NCI-H2107 (cell line): ENCODE measurements at places on chromosomes 1 and 21.

GRCh38 chr1:208098773-208099172 lies 145.4 kb downstream of the PLXNA2 start:
- DNase-seq, result no peak

DNA sequence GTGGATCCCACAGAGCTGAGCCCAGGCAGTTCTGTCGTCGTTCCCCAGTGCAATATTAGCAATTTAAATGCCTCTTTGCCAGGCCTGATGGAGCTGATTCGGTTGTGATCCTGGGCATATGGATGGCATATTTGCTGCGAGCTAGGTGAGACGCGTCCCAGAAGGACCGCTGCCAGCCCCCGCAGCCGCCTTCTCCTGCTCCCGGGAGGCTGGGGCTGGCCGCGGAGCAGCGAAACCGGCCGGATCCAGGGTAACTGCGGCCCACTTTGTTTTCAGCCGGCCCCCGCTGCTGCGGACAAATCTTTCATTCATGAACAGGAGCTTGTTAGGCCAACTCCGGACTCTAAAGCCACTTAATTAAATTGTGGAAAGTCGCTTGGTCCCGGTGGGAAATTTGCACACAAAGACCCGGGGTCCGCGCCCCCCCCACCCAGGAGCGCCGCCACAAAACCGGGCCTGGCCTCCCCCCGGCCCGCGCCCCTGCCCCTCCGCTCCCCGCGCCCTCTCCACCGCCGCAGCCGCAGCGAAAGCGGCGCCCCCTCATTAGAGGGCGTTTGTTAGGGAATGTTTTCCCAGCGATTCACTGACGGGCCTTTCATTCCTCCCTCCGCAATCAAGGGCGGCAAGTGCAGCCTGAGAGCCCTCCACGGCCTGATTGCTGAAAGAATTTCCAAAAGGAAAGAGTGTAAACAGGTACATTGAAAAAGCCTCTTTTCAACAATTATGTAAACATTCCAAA lies 383.3 kb downstream of the RRAGC start:
- DNase-seq, result no peak

DNA sequence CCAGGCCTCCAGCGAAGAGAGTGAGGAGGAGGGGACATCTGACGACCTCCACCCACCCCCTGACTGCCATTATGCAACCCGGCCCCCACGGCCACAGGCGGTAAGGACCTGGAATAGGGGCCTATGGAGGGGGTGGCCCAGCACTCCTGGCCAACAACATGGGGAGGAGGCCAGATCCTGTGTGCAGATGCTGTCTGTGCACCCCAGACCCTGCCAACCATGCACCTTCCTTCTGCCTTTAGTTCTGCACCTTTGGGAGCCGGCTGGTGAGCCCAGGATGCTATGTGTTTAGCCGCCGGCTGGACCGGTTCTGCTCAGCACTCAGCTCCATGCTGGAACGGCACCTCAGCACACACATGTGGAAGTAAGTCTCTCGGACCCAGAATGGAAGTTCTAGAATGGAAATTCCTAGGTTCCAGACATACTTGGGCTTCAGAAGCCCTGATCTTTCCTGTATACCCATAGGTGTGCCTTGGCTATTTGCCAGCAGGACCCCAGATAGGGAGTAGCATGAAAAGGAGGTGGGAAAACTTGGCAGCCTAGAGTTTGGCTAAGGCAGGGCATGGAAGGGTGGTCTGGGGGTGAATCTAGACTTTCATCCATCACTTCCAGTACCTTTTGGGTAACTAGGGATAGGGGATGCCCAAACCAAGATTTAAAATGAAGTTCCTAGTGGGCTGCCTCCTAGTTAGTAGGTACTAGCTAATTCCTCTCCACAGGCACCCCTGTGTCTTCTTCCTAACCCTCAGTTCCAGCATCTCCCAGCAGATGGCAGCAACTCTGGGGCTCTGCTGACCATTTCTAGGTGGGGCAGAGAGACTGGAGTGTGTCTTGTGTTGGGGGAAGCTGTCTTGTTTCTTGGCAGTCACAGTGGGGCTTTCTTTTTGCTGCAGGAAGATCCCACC lies 3.6 kb upstream of the CYB561D1 start:
- no peak for DNase-seq

GRCh38 chr1:165641231-165641987 lies 10.4 kb downstream of the MGST3 start:
- no peak for DNase-seq

- DNase-seq, result no peak
Measured at GRCh38 chr1:85058786-85059185, 10.5 kb upstream of the MCOLN3 start.

DNA sequence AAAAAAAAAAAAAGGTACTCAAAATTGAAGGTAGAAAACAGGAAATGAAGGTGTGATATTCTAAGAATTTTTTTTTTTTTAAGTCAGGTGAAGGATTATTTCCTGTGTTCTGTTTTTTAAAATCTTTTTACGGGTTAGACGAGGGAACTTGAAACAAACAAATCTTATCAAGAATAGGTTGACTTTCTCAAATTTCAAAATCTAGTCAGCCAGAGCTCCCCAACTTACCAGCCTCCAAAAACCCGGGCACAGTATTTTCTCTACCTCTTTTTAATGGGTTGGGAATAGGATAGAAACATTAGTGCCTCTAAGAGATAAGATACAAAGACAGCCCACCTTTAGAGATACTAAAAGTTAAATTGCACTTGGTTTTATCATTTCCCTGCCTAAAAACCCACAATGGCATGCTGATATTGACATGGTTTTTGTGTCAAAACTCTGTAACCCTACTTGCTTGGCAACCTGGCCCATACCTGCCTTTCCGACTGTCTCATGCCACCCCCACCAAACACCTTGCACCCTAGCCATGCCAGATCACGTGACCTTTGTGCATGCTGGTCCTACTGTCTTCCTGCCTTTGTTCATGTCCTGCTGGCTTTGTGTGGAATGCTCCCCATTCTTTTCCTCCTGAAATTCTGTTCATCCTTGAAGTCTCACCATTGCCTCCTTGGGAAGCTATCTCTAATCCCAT lies 4.2 kb downstream of the RCAN3 start:
- no peak for DNase-seq

GRCh38 chr1:118563981-118564951 lies 379.2 kb upstream of the SPAG17 start:
- no peak for DNase-seq

GRCh38 chr1:40951943-40952743 lies 27.4 kb upstream of the CTPS1 start:
- DNase-seq, result peak; percentile 94

- DNase-seq, result no peak
Measured at GRCh38 chr1:234549447-234550021, 60.4 kb downstream of the IRF2BP2 start.

DNA sequence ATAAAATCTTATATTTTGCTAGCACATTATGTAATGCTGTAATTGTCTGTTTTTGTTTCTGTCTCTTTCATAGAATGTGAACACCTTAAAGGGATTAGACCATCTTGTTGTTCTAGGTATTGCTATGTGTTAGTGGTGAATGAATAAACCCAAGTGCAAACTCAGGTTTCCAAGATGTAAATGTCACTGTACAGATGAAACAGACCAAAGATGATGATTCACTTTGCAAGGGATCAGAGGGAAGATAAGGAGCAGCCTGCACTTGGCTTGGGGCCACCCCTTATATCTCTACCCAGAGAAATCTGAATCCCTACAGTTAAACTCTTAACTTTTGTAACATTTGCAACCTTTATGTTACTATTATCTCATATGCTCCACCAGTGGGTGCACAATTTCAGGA lies 25.4 kb downstream of the UROD start:
- no peak for DNase-seq

GRCh38 chr1:221719987-221720386 lies 21.9 kb downstream of the DUSP10 start:
- DNase-seq, result no peak
